ENCODE measurements at places on chromosomes 5 and 9.
A peak's percentile ranks its signal among the peaks of the same experiment; 100 is the strongest.

- DNase-seq = no peak
Observed at GRCh38 chr9:1157836-1158235, 107.7 kb downstream of the DMRT2 start.

DNA sequence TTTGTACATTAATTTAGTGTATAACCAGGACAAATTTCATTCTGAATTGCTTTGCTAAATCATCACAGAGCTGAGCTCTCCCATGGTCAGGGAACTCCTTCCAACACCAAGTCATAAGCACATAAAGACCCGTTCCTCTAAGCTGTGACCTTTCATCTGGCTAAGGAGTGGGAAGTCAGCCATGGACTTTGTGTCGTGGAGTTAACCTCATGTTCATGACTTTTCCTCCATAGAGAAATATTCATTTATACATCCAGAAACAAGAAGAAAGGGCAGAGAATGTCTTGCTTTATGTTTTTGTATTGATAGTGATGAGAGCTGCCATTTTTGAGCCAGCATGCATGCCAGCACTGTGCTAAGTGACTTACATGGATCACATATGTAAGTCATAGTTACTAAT lies 97.5 kb downstream of the INIP start:
- no peak for DNase-seq

DNA sequence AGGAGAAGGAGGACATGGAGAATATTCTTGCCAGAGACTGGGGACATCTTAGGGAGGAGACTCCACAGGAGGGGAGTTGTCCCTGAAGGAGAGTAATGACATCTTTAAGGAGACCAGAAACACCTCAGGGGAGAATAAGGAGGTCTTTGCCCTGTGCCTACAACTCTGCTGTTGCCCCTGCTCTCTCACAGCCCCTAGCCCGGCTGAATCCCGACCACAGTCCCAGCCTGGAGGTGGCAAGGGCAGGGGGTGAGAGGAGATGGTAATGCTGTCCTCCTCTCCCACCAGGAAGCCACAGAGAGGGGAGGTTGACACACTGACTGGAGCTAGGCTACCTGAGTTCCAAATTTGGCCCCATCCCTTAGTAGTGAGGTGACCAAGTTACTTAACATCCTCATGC lies 30.2 kb upstream of the ENHO start:
- DNase-seq = no peak

DNA sequence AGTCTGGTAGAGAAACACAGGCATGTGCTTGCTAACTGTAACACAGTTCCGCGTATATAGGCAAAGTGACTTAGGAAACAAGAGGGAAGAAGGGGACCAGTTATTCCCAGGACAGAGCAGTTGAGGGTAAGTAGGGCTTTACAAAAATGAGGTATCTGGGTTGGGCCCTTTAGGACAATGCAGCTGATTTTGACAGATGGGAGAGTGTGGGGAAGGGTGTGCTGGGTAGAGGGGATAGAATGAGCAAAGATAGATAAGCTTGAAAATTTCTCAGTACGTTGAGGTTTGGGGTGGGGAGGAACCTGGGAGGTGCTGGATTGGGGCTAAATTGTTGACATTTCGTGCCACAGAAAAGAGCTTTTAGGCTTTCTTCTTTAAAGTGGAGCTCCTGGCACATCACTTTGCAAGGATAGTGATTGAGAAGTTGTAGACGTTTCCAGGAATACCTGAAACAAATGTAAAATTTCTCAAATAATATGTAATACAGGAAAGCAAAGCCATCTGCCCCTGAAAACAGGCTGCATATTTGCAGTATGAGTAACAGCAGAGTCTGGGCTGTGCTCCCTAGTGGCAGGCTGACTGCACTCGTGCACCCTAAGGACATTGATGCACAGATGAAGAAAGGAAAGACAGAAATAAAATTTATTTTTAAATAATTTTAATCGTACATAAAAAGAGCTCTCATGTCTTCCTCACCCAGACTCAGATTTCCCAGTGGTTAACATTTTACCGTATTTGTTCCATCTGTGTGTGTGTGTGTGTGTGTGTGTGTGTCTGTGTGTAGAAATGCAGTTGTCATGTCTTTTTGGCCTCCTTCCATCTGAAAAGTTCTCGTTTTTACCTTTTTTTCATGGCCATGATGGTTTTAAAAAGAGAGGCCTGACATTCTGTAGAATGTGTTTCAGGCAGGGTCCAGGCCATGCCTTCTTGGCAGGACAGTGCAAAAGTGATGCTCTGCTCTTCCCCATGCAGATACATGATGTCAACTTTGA lies 144.9 kb upstream of the DMRT1 start:
- no peak for DNase-seq

DNA sequence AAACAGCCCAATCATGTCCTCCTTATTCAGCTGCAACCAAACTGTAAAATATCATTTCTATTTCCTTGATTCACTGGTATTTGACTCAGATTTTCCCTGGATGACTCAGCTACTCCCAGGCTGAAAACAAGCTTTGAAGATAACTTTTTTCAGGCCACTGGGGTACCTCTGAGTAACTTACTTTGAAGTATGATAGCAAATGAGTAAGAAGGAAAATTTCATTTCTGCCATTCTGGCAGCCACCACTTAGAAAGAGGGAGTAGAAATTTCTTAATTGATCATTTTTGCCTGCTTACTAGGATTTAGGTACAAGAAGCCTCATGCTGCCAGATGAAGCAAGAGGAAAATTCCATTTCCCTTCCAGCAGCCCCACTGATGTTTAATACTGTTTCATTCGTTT lies 247.4 kb downstream of the PRELID2 start:
- DNase-seq = peak; percentile 4

DNA sequence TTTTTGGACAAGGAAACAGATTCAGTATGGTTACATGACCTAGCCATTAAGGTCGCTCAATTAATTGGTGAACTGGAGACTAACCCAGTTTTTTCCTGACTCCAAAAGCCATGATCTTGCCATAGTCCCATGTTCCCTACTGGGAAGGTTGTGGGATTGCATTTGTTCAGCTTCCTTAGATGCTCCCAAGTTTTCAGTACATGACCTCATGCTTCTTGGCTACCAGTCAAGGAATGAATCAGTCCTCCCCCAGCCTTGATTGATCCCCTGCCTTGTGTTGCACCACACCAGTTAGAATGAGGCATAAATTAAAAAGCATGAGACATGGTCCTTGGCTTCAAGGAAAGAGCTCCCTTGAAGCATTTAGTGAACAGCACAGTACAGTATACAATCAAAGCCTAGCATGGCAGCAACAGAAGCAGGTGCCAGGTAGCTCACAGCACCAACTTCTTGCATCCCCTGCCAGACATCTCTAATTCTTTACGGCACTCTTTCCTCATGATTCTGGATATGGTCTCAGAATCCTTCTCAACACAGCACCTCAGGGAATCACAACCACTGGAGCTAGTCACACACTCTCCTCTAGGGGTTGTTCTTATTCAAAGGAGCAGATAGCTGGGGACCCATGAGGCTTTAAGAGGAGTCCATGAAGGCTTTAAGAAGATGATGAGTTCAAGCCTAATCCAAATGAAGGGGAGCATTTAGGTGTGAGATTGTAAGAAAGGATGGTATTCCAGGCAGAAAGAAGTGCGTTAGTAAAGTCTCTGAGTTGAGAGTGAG lies 295.5 kb upstream of the CLINT1 start:
- no peak for DNase-seq

DNA sequence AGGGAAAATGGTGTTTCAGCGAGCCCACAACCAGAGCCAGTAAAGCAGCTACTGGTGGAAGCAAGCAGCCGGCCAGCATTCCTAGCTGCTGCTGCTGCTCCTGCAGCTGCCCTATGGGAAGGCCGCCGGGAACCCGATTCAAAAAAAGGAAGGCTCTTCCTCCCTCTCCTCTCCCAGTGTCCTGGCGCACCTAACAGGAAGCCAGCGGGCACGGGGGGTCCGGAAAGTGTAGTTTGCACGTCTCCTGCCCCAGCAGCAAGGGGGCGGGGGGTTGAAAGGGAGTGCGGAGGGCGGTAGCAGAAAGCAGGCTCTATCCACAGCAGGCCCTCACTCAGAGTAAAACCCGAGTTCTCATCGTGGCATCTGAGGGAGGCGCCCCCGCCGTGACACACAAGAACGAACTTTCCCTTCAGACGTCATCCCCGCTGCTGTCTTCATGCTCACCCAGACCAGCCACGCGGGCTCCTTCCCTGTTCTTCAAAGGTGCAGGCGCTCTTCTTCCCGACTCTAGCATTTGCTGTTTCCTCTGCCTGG lies 16.5 kb downstream of the GRXCR2 start:
- peak; percentile 6 for DNase-seq

DNA sequence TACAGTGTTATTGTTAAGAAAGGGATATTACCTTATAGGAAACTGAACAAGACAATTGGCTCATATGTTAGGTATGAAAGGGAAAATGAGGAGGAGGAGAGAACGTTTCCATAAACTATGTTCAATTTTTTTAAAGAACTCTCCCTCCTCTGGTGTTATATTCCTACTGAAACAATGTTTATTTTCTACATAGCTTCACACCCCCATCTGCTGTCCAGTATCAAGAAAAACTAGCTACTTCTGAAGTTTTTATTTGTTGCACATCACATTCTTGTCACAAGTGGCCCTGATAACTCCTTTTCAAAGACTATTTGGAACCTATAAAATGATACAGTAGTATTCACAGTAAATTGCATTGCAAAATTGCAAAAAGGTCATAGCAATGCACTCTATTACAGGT lies 223.4 kb upstream of the FAM174A start:
- DNase-seq = no peak

- peak; percentile 52 for DNase-seq
Observed at GRCh38 chr9:114737118-114737517, 55.1 kb upstream of the TEX48 start.

DNA sequence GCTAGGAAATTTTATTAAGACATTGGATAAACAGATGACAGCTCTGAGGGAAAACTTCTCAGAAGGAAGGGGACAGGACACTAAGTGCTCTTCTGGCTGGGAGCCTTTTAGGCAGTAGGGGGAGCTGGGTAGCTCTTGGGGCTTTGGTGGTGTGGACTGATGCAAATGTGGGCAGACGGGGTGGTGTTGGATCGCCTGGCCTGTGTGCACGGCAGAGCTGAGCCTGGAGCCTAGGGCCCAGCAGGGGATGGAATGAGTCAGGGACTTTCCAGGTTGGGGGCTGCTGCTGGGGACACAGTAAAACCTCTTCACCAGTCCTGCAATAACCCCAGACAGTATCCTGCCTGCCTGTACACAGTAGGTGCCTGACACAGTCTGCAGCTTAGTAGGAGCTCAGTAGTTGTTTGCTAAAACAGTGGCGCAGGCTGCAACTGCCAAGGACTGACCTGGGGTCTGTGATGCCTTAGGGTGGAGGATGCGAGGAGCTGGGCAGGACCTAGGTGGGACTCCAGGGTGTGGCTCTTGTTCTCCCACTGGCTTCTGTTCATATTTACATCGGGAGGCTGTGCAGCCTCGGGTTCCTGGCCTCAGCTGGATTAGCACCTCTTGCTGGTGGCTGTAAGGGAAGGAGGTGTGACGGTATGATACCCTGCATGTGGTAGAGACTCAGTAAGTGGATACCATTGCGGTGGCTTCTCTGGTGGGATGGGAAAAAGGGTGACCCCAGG lies 83.8 kb downstream of the DAB2IP start:
- DNase-seq = no peak

DNA sequence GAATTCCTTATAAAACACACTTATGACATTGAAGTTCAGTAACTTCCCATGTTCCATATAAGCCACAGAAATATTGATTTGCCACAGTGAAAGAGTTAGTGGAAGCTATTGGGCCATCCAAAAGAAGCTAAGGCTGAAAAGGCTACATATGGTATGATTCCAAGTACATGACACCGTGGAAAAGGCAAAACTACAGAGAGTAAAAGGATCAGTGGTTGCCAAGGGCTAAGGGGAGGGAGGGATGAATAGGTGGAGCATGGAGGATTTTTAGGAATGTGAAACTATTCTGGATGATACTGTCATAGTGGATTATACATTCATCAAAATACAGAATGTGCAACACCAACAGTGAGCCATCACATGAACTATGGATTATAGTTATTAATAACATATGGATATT lies 109.7 kb downstream of the F2RL2 start:
- DNase-seq = no peak

DNA sequence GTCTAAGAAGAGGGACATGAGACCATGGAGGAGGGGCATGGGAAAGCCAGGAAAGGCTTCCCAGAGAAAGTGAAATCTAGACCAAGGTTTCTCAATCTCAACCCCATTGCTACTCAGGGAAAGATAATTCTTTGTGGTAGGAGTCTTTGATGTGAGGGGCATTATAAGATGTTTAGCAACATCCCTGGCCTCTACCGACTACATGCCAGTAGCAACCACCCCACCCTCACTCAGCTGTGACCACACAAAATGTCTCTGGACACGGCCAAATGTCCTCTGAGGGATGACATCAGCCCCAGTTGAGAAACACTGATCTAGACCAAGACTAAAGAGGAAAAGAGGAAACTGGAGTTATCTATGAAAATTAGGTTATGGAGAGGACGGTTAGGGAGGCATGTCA lies 298.5 kb upstream of the KIF2A start:
- DNase-seq = no peak

- DNase-seq = peak; percentile 64
Observed at GRCh38 chr9:21964925-21965385, 29.2 kb downstream of the CDKN2A start.

DNA sequence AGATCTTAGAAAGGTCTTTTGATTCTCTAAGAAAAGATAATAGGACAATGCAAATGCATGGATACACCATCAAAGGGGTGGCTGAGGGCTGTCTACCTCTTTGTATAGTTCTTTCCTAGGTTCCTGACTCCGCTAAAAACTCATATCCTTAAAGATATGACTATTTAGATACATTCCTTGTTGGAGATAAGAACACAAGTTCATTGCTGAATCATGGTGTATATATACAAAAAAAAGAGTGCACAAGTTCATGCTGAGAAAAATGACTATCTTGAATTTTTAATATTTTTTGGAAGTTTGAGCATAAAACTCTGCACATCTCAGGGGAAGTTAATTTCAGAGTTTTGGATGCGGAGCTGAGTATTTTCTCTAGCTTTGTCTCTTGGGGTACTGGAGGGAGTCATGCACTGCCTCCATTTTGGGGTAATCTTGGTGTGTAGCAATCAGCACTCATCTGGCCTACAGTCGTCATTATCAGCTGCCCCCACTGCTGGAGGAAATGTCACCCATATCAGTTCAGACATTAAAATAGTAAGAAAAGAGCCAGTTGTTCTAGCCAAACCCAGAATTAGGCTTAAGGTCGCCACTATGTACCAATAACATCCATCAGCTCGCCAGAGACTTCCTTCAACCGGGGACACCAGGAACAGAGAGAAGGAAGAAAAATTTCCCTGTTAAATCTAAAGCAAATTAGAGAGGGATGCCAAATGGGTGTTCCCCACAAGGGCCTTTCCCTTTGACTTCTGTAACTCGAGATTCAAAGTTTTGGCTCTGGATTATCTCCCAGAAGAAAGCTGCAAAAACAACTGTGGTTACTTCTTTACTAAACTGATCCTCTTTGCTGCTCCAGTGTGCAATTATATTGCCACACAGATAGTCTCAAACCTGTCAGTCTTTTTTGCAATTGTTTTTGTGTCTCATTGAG lies 49.0 kb downstream of the PTTG1 start:
- DNase-seq = no peak

DNA sequence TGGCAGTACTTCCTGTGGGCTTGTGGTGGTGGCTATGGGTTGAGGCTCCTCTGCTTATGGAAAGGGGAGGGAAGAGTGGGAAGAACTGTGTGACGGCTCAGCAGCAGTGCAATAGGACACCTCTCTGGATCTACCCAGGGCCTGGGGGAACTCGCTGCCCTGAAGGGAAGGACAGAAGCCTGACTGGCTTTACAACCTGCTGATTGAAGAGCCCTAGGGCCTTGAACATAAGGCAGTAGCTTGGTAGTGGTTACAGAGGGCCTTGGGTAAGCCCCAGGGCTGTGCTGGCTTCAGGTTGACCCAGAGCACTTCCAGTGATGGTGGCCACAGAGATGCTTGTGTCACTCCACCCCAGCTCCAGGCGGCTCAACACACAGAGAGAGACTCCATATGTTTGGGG lies 5.5 kb downstream of the CCIN start:
- no peak for DNase-seq

Data from stimulated activated CD4-positive, alpha-beta T cell treated with anti-CD3 and anti-CD28 coated beads, Interleukin-4, amount 100 ng/mL, for 24 hours (primary cell).